ENCODE measurements at places on chromosomes 5 and 9. TPM values are rescaled to one million over a fixed set of nuclear protein-coding genes. Genes with fewer than 3 reads are reported as not detected.

The GPR150 gene
- total RNA-seq, result not detected

The FREM1 gene
- total RNA-seq, result 1.4 TPM

The FIBCD1 gene
- total RNA-seq, result 1.4 TPM

The ERCC6L2 gene
- 139 TPM for total RNA-seq

The DNAI1 gene
- total RNA-seq, result 0.78 TPM

The SLC44A1 gene
- total RNA-seq, result 54.9 TPM

The MLANA gene
- not detected for total RNA-seq

The DOK3 gene
- 3.0 TPM for total RNA-seq

The CFAP90 gene
- total RNA-seq, result 2.2 TPM

The STK10 gene
- total RNA-seq, result 9.8 TPM

All from occipital lobe (tissue), 3 donors.